ENCODE measurements at places on chromosomes 1 and 21.

- DNase-seq = no peak
These were observed 50.7 kb downstream of the MACF1 start for GRCh38 chr1:39255222-39255621.

- no peak for DNase-seq
These were observed 2.3 kb downstream of the SRM start for GRCh38 chr1:11057477-11057876.

- no peak for DNase-seq
These were observed 48.3 kb upstream of the LHX8 start for GRCh38 chr1:75085931-75086330.

DNA sequence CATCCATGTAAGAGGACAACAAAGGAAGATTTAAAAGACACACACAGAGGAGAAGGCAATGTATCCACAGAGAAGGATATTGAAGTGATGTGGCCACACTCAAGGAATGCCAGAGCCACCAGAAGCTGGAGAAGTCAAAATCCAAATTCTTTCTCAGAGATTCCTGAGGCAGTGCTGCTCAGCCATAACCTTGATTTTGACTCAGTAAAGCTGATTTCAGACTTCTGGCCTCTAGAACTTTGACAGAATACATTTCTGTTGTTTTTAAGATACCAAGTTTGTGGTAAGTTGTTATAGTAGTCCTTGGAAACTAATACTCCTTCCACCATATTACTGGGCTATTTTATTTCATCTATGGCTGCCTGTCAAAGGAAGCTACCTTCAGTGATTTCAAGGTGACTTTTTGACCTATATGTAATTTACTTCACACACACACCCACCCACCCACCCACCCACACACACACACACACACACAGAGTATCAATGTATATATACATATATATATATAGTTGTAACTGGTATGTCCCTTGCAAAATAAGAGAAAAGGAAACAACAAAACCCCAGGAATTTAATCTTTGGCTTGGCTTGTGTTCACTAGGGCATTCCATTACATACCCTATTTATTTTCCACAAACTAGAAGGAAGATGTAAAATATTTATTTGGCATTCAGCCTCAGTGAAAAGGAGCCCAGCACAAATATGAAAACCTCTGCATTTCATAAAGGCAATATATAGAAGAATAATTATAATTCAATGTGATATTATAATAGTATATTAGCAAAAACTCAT is 142.1 kb upstream of the PTGFR start:
- DNase-seq = no peak

- DNase-seq = no peak
These were observed 225.5 kb upstream of the SAMSN1 start for GRCh38 chr21:14771593-14771992.

DNA sequence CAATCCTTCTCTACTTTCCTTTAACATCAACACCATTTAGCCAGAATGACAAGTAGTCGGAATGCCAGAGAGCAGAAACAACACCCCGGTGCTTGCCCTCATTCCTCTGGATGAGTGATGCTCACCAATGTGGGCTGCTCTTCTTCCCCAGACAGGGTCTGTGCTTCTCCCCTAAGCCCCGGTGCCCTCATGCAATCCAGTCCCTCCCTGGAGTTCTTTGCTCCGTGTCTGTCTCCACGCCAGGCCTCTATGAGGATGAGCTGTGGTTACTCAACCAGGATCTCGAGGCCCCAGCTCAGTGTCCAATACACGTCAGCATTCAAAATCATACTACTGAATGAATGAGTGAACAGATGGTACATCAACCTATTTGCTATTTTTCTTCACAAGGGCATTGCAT is 29.7 kb upstream of the PDE9A start:
- DNase-seq = no peak

DNA sequence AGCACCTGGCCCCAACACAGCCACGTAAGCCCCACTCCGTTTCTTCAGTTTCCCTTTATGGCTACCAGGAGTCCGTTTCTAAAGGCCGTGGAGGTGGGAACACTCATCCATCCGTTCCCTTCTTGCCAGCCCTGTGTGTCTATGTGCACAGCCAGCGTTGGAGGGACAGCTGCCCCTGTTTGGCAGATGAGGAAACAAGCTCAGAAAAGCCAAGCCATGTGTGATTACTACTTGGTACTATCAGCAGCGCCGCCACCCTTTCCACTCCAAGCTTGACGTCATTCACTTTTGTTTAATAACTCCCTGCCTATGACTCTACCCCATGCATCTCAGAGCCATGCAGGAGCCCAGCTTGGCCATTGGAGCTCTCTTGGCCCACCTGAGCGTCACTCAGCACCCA is 3.5 kb downstream of the LRP8 start:
- no peak for DNase-seq

DNA sequence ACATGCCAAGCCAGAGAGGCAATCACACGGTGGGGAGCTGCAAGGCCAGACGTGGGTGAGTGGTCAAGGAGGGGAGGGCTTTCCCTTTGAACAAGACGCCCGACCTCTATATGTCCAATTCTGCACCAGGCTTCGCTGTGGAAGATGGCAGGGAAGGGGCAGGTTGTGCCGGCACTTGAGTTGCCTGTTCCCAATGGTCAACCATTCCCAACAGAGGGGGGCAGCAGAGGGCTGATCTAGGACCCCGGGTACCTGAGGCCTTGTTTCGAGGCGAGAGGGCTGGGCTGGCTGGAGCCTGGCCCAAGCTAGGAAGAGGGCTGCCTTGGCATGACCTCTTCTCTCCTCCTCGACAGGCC is 64.9 kb downstream of the TMEM53 start:
- DNase-seq = no peak

- no peak for DNase-seq
These were observed 87.7 kb upstream of the POU3F1 start for GRCh38 chr1:38134294-38134755.

DNA sequence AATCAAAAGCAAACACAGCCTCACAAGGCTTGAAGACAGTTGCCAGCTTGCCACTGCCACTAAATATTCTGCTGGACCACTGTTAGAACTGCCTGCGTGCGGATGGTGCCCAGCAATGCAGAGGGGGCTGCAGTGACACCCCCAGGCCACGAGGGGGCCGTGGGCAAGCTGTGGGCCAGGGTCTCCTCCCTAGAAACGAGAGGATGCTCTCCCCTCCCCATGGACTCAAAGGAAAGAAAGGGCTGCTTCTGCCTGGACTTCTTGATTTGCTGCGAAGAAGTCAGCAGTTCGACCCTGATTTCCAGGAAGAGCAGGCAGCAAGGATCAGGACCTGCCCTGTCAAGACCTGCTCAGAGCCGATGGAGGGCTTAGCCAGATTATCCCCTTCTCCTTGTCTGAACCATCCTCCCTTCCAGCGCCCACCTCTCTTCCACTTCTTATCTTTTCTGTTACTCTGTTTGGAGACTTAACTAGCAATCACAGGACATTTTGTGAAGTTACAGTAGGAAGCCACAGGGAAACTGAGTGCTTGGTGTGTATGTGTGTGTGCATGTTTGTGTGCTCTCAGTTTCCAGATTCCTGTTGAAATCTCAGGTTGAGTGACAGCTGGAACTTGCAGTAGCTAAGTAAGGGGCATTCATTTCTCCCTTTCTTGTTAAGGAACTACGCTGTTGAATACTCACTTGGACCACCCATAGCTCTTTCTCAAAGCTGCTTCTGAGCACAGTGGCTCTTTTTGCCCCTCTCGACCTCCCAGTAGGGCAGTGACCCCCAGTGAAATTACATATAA is 2.7 kb downstream of the MAN1C1 start:
- no peak for DNase-seq

GRCh38 chr1:119647734-119648619 is at the start of gene ZNF697:
ZNF697 (minus strand) TSS chr1:119648266; CDS start chr1:119626100, 22,166 bp downstream.
- DNase-seq = peak; percentile 50

Measured in esophagus squamous epithelium (tissue), 5 donors.